ENCODE measurements at places on chromosomes 1 and 21.
A peak's percentile ranks its signal among the peaks of the same experiment; 100 is the strongest.

- DNase-seq, result no peak
Measured at GRCh38 chr21:29316029-29316742, 17.5 kb downstream of the BACH1 start.

DNA sequence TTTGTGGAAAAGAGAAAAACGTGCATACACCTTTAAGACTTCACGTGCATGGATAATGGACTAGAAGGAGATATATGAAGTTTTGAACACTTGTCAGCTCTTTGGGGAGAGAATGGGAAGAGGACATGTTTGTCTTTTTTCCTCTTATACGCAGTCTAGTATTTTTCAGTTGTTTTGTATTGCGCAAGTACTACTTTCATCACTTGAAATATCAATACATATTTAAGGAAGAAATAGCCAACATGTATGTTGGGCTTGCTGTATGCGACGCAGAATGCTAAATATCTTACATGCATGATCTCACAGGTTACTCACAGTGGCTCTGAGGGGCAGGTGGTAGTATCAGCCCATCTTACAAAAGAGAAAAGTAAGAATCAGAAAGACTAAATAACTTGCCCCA, 176.5 kb upstream of the RUNX1 start:
- DNase-seq, result no peak

- no peak for DNase-seq
Measured at GRCh38 chr1:39425151-39425550, 66.3 kb upstream of the BMP8A start.

DNA sequence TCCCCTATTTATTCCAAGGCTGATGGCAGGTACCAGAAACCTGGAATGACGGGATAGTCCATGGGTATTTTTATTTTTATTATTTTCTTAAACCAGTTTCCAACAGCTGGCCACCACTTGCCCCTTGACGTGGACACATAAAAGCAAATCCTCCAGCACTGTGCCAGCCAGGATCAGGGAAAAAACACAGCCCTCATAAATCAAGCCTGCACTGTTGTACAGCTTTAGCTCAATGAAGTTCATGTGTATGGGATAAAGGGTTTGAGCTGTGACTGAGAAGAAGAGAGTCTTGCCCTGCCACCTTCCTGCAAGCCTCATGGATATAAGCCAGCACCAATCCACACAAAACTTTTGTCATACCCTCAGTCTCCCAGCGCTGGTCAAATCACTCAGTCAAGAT, 303.8 kb upstream of the SPAG17 start:
- no peak for DNase-seq

DNA sequence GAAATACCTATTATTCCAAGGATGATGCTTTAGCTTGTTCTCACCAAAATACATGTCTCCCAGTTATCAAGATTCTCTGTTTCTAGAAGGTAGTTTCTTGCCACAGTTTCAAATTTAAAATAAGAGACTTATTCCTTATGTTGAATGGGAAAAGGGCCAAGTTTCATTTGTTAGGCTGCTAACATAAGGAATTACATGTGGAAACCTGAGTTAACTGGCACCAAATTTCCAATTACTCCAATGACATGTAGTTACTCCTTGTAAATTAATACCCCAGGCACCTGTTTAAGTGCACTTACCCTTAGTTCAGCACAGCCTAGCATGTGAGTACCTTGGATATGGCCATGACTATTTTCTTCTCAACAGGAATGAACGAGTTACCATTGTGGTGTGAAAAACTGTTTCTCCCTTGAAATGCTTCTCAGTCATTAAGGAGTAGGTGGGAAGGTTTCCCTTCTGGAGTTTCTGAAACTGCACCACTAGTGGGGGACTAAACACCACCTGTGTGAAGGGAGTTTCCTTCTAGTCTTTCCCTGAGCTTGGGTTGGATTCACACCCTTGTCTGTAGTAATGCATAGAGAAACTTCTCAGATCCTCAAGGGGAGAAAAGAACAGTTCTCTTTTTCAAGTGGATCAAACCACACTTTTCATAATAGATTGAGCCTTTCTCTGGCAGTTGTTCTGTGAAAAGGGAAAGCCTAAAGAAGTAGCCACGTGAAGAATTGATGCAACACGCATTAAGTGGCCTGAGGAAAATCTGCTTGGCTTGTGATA, 32.3 kb upstream of the LRRC8C start:
- DNase-seq, result peak; percentile 8

GRCh38 chr1:244349581-244350001, 102.1 kb downstream of the ADSS2 start:
- peak; percentile 42 for DNase-seq

- DNase-seq, result no peak
Measured at GRCh38 chr1:12450756-12451559, 167.1 kb downstream of the DHRS3 start.

DNA sequence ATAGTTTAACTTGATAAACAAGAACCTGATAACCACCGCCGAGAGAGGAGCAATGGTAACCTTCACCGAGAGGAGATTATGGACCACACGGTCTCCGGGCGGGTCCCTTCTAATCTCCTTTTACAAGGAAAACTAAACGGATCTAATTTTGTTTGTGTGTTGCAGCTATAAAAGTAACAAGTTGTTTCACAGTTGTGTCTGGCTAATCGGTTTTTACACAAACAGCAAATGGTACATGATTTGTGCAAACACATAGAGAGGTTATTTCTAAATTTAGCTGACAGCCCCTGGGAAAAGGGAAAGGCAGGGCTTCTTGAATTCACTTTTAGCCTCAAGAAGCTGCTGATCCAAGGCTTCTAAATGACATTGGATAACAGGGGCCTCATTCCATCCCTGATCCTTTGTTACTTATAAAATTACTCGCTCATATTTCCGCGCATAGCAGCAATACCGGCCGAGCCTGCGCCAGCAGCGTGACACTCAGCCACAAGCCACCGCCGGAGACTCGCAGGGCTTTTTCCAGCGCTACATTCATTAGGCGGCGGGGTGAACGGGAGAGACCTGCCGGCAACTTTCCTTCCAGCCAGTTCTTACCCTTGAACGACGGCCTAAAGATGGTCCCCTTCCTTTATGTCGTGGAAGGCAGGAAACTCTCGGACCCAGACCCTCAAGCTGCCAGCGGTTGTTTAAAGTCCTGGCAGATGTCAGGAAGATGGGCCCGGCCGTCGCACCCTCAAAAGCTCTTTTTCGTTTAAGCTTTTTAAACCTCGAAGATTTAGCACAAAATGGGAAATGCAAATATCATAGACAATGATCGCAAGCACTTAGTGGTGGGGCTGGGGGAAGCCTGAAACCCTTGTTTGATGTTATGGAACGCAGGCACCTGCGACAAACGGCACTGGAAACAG, 4.4 kb downstream of the FOXD3 start:
- DNase-seq, result no peak

DNA sequence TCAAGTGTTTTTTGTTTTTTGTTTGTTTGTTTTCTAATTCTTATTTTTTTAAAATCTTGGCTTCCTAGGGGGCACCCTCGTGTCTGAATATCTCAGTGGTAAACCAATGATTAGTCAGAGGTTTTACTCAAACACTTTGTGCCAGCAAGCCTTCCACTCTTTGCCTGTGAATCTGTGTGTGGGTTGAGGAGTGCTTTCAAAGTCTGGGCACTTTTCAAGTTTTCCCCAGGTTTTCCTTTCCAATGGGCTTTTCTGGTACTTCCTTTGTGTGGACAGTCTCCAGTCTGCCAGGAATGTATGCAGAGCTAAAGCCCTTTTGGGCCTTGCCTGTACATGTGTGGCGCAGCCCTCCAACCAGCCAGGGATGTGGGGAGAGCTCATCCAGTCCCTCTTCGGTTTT, 9.7 kb upstream of the PPIE start:
- no peak for DNase-seq

GRCh38 chr1:77697441-77697840, 15.0 kb upstream of the ZZZ3 start:
- DNase-seq, result no peak

DNA sequence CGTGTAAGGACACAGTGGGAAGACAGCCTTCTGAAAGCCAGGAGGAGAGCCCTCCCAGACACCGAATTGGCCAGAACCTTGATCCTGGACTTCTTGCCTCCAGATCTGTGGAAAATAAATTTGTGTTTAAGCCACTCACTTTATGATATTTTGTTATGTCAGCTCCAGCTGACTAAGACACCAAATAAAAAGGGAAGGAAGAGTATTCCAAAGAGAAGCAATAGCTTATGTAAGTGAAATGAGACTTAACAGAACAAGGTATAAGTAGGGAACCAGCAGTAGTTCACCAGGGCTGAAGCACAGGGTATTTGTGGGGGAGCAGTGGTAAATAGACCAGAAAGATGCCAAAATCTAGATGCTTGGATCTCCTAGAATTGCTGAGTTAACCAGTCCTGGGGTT, 94.2 kb upstream of the WLS start:
- no peak for DNase-seq
